ENCODE measurements at places on chromosomes 7 and 10.
A peak's percentile ranks its signal among the peaks of the same experiment; 100 is the strongest.

GRCh38 chr7:51034521-51035264 lies 252.0 kb upstream of the GRB10 start:
- no peak for DNase-seq

DNA sequence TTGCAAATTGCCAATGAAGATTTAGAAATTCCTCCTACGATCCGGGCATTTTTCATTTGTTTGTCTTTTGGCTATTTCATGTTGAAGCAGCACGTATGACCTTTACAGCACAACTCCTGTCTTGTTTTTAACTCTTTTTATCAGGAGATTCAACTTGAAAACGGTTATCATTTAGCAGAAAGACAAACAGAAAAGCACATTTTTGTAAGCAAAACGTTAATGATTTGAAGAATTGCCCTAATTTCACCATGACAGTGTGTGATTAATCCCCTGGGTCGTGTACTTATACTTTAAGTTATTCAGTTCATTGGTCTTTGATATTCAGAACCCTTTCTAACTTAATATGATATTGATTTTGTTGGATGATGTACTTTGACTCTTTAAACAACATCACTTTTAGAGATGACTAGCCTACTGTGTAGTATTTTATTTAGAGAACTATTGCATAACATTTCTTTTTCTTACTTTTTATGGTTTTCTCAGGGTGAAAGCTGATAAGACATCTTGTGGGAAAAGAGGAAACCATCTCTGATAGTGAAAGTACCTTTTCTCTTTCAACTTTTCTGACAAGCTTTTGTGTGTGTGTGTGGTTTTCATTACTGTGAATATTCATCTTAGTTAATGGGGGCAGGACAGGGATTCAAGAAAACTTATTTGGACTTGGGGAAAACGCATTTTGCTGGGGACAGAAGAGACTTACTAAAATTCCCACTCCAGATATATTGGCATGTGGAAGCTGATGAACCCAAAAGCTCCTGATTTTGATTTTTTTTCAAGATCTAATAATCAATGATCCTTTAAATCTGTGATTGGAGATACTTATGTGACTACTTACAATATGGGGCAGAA lies 8.1 kb downstream of the HHEX start:
- peak; percentile 11 for DNase-seq

GRCh38 chr10:5730766-5731165 lies 46.1 kb downstream of the TASOR2 start:
- no peak for DNase-seq

- DNase-seq, result no peak
Measured at GRCh38 chr7:135792866-135793265, 44.3 kb upstream of the FAM180A start.

GRCh38 chr10:32132357-32132946 lies 76.2 kb upstream of the KIF5B start:
- no peak for DNase-seq

- no peak for DNase-seq
Measured at GRCh38 chr7:55237156-55237893, 127.8 kb upstream of the LANCL2 start.

DNA sequence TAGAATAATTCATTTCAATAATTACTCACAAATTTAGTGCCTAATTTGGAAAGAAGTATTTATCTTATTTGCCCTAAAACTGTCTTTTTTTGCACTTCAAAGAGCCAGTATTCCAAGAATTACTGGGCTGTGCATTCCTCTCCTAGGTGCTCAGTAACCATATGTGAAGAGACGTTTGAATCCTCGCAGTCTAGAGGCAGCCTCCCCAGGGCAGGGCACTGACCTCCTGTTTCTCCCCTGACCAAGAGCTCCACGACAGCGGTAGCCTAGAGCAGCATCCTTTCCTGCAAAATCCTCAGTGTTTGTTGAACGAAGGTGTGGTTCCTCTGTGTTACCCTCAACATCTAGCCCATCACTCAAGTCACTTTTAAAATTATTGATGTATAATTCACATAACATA lies 113.1 kb downstream of the EEPD1 start:
- DNase-seq, result no peak

GRCh38 chr7:35465791-35466336 lies 212.0 kb upstream of the TBX20 start:
- DNase-seq, result no peak

DNA sequence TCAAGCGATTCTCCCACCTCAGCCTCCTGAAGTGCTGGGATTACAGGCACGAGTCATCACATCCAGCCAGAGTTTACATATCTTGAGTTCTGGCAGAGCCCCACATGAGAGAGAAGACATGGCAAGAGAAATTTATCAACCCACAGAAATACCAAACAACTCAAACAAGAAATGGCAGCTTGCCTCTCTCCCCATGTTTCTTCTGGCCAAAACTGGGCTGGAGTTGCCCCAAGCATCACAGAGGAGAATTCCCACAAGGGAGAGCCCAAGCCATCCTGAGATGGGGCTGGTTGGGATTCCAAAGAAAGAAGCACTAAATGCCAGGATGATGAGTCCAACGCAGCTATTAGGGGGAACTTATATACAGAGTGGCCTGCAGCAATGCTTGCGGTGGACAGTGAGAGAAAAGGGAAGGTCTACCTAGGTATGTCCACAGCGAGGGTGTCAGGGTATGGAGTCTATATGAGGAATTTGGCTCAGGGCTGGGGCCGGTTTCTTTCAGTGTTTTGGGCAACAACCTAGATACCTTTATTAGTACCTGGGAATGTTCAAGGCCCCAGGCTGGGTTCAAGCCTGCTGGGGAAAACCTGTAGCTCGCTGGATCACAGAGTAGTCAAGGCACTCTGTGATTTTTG lies 14.5 kb upstream of the PAX4 start:
- no peak for DNase-seq

- DNase-seq, result no peak
Measured at GRCh38 chr7:19715499-19715898, 6.7 kb upstream of the POLR1F start.

GRCh38 chr7:17056491-17057142 lies 174.8 kb upstream of the AGR3 start:
- DNase-seq, result no peak

All from CD4-positive, alpha-beta T cell treated with Interleukin-21 for 1 hour (primary cell).